ENCODE measurements at places on chromosomes 6 and 20.

- DNase-seq: no peak
Observed at GRCh38 chr6:136773473-136773796, 18.8 kb downstream of the MAP3K5 start.

GRCh38 chr6:128508588-128509296 is 11.7 kb downstream of the PTPRK start:
- no peak for DNase-seq

DNA sequence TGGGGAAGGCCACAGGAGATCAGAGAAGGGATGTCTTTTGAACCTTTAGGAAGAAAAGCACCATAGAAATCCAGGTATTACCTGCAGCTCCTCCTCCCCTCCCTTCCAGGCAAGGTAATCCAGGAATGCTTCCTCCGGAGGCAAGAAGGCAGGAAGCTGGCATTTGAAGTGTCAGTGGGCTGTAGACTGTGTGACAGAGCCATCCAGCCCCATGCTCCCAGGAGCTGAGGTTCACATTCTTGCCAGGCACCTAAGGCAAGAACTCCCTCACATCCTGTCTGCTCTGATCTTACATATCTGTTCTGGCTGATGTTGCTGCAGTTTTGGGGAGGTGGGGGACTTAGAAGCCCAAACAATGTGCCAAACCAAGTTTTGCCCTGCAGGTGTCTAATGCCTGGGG is 27.8 kb upstream of the SCUBE3 start:
- no peak for DNase-seq

DNA sequence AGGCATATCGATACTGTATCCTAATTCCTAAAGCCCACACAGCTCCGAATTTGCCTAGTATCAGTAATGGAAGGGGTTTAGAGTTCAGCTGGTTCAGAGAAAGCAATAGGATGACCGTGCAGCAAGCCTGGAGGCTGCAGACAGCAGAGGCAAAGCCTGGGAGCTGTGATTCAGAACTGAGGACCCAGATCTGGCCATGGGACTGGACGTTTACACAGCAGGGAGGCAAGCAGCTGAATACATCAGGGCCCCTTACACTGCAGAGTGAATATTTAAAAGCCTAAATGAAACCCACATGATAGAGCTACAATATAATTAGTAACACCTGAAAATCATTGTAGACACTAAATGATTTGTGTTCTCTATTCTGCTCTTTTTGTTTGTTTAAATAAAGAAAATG is 38.0 kb downstream of the ELOVL2 start:
- DNase-seq: no peak

GRCh38 chr20:2693286-2694007 is 867 bp downstream of the EBF4 start:
- peak; percentile 55 for DNase-seq
